ENCODE measurements at places on chromosomes 12 and 14.

DNA sequence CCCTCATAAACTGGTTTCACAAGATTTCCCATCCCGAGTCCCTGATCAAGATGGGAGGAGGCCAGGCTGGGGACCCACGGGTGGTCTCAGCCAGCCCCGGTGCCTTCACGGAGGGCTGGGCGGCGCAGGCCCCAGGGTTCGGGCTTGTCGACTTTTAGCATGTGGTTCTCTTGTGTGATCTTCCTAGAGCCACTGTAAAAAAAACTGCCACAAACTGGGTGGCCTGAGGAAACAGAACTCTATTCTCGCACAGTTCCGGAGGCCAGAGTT lies 12.6 kb downstream of the RFLNA start:
- no peak for DNase-seq

DNA sequence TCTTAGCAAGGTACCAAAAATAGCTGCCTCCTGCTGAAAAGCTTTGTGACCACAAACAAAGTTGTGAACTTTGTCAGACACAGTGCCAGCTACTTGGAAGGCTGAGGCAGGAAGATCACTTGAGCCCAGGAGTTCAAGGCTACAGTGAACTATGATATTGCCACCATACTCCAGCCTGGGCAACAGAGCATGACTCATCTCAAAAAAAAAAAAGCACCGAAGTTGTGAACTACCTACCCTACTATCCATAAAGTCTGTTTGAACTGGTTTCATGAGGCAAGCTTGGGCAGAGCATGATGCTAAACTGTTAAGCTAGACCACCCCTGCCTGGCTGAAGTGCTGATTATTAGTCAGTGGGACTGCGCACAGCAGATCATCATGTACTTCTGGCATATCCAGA lies 75.5 kb downstream of the RAD52 start:
- no peak for DNase-seq

DNA sequence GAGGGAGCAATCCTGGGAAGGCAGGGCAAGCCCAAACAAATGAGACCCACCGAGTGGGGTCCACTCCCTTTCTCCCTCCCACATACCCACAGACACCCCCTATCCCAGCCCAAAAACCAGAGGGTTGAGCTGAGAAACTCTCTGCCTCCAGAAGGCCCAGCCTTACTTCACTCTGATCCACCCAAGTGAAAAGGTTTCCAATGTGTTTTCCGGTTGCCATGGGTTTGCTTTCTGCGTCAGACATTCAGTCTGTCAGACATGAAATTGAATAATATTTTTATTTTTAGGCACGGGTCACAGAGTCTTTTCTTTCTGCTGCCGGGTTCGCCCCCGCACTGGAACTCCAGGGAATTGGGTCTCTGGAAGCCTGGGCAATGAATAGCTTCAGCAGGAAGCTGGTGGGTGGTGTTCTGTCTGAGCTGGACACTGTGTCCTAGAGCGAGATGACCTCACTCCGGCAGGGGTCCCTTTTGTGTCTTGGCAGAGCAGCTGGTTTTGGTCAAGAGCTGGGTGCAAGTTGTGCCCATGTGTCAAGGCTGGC lies 69.8 kb upstream of the CLMN start:
- peak; percentile 2 for DNase-seq

DNA sequence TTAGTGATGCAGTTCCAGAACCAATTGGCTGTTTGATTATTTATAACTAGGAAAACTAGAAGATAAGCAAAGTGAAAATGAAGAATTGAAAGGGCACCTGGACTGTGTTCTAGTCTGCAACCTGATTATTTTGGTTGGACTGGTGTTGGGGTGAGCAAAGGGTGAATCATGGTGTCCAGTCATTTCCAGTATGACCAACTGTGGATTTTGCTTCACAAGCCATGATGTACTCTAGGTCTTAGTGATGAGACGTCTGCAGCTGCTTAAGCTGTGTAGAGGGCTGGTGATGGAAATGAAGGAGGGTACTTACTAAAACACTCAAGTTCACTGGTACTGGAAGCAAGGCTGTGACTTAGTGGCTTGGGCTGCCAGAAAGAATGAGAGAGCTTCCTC lies 193.2 kb upstream of the FRMD6 start:
- DNase-seq: no peak

- no peak for DNase-seq
These were observed 38.0 kb downstream of the IQSEC3 start for GRCh38 chr12:104551-105081.

- no peak for DNase-seq
These were observed 273.9 kb downstream of the TMEM132D start for GRCh38 chr12:129629901-129630300.

DNA sequence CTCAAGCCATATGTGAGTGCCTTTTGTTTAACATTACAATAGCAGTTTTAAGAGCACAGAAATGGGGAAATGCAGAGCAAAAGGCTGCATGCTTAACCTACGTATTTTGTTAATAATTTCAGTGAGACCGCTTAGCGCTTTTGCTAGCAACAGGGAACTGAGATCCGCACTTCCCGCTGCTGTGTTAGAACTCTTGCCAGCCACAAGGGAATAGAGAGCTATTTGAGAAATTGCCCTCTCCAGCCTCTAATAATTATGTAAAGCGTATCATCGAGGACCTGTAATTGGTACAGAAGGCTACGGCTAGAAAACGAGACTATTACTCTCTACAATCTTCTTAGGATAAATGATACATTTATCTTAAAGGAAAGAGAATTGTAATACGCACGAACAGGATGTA lies 205.2 kb upstream of the GRIP1 start:
- no peak for DNase-seq

- no peak for DNase-seq
These were observed 52.4 kb downstream of the RFLNA start for GRCh38 chr12:124347335-124347734.

DNA sequence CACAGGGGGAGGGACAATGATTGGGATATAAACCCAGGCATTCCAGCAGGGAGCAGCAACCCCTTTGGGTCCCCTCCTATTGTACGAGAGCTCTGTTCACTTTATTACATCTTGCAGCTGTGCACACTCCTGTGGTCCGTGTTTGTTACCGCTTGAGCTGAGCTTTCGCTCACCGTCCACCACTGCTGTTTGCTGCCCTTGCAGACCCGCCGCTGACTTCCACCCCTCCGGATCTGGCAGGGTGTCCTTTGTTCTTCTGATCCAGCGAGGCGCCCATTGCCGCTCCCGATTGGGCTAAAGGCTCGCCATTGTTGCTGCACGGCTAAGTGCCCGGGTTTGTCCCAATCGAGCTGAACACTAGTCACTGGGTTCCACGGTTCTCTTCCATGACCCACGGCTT lies 64.1 kb downstream of the E2F7 start:
- no peak for DNase-seq

DNA sequence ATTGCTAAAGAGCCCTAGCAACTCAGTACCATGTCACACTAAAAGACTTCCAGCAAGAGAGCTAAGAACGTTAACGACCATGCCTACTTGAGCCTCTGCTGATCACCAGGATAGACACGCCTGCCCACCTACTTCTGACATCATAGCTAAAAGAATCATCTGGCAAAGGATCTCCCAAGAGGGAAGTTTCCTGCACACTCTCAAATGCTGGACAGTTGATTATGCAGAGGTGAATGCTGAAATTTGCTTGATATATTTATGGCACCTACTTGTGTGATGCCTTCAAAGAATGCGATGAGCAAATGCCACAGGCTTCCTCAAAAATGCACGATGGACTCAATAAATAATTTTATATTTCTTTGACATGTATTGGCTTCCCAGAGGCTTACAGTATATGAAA lies 113.6 kb downstream of the GALC start:
- DNase-seq: no peak

- no peak for DNase-seq
These were observed 12.4 kb downstream of the HSP90AA1 start for GRCh38 chr14:102074415-102074964.

- no peak for DNase-seq
These were observed 236.9 kb upstream of the SFSWAP start for GRCh38 chr12:131473741-131474709.

GRCh38 chr14:32201193-32201815 lies 541 bp upstream of the RNU6-7 start:
- DNase-seq: peak; percentile 53

- DNase-seq: no peak
These were observed 34.6 kb downstream of the FIGNL2 start for GRCh38 chr12:51813931-51814310.

DNA sequence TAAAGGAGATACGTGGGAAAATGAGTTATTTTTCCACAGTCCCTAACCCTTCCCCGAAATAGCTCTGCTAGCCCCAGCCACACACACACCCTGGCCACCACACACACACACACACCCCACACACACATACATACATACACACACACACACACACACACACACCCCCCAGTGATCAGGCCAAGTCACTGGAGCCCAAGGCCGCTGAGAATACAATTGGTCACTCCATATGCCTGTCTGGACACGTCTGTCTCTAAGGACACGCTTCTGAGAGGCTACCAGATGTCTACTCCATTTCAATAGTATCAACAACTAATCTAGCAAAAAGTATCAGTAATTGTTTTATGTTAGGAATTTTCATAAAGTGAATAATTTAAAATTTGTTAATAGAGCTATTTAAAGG lies 13.0 kb upstream of the DIABLO start:
- DNase-seq: no peak

DNA sequence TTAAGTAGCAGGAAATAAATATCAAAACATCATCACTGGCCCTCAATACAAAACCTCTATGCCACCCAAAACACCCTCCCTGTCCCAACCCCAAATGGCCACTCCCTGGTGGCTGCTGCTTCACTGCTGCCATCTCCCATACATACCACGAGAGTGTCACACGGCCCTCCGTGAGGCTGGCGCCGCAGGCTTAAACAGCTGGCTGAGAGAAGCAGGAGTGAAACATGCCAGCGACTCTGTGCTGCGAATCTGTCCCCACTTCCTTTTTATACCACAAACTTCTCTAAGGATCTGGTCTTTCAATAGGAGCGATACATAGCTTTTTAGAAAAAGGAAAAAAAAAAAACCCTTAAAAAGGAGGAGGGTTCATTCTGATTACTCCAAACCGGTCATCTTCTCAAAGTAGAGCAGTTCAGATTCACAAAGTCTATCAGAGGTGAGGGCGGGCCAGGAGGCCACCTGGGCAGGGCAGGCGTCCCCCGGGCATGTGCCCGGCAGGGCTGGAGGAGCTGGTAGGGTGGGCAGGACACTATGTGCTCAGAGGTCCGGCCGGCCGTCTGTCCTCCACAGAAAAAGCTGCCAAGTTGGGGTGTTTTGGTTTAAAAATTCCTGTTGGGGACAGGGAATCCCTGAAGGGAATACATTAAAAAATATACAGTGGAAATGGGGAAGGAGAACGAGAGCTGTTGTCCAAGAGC lies 26.5 kb downstream of the MAX start:
- DNase-seq: no peak

GRCh38 chr14:72947366-72948160 lies 21.3 kb downstream of the DCAF4 start:
- no peak for DNase-seq

DNA sequence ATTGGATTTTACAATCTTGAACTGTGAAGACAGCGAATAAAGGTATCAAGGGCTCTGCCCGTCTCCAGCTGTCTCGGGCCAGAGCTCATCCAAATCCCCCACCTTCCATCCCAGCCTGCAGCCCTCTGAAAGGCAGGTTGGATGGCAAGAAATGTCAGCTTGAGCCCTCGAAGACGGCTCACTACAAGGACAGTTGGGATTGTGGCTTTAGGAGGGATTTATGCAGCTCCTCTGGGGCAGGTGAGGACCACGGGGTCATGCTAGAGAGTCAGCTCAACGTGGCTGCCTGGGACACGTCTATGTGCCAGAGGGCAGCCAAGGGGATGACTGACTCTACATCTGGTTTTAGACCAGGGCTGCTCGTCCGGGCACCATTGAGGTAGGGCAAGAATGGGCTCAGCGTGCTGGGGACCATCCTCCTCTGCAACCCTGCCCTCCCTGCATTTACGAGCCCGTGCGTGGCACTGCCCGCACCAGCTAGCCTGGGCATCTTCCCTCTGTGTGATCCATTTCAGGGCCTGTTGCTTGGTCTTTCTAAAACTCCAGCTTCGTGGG lies 16.2 kb downstream of the MVK start:
- DNase-seq: no peak

- DNase-seq: no peak
These were observed 139.0 kb upstream of the CCDC198 start for GRCh38 chr14:57632649-57633048.

- peak; percentile 61 for DNase-seq
These were observed 132.5 kb downstream of the DAAM1 start for GRCh38 chr14:59320763-59321625.

DNA sequence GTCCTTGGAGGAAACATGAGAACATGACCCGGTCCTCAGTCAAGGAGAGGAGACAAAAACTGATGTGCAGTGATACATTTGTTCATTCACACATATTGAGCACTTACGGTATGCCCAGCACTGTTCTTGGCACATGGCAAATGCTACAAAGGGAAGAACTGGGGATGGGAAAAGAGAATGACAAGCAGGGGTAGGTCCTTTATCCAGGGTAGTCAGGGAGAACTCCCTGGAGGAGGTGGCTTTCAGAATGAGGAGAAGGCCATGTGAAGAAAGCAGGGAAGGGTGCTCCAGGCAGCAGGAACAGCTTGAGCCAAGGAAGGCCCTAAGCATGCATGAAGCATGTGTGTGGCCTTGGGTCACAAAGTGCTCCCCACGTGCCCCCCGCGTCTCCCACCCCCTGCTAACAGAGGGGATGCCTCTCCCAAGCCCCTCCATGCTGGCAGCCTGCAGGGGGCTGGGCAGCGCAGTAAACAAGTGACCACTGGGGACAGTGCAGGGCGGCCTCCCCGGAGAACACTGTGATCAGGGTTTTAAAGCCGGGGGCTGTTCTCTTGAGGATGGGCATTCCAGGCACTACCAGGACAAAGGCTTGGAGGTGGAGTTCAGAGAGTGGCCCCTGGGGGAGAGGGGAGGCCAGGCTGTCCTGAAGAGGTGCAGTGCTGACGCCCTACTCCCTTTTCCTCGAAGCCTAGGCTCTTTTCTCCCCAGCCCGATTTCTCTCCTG lies 71.0 kb downstream of the PHETA1 start:
- DNase-seq: no peak

GRCh38 chr12:52819731-52820510 lies 6.0 kb upstream of the KRT4 start:
- DNase-seq: no peak

Measured in hippocampal formation (tissue), 2 donors.